ENCODE measurements at places on chromosomes 11 and 22.

DNA sequence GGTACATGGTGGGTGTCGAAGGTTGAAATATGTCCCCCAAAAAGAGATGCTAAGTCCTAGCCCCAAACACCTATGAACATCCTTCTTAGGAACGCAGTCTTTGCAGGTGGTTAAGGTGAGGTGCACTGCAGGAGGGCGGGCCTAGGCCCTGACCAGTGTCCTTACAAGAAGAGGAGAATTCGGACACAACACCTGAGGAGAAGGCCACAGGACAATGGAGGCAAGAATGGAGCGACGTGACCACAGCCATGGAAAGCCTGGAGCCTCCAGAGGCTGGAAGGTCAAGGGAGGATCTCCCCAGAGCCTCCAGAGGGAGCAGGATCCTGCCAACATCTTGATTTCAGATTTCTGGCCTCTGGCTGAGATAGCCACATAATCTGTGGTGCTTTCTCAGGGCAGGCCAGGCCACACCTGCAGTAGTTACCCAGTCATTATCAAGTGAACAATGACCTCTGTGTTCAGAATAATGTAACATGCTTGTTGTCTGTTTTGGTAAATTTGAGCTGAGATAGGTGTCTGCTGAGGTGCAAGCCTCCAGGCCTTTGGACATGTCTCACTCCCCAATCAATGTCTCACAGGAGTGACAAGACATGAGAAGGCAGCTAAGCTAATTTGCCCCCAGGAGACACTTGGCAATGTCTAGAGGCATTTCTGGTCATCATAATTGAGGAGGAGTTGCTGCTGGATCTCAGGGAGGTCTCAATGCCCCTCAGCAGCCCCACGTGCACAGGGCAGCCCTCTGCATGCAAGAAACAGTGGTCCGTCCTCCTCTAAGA is 498.9 kb downstream of the BRD1 start:
- DNase-seq, result no peak

GRCh38 chr11:119121811-119122124 is 388 bp downstream of the HINFP start:
- no peak for DNase-seq

GRCh38 chr11:93770160-93770559 is 13.9 kb upstream of the MED17 start:
- no peak for DNase-seq

DNA sequence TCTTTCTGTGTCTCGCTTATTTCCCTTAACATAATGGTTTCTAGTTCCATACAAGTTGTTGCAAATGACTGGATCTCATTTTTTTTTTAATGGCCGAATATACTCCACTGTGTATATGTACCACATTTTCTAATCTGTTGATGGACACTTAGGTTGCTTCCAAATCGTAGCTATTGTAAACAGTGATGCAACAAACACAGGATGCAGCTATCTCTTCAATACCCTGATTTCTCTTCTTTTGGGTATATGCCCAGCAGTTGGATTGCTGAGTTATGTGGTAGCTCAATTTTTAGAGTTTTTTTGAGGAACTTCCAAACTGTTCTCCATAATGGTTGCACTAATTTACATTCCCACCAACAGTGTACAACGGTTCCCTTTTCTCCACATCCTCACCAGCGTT is 100.4 kb upstream of the CHORDC1 start:
- no peak for DNase-seq

DNA sequence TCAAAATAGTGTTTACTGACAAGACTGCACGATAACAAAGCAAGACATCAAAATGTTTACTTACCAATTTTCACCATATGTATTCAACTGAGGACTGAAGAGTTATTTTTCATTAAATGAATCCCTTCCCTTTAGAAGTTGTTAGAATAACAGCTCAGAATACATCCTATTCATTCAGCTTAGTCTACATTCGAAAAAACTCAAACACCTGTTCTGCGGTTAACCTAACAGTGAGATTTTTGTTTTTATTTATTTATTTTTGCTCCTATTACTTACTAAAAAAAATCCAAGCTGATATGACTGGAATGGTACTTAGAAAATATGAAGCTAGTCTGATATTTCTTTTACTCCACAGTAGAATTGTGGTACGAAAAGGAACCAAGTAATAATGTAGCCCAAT is 10.0 kb downstream of the KCNA4 start:
- no peak for DNase-seq

All from NCI-H446 (cell line).